ENCODE measurements at places on chromosomes 2 and 18.

GRCh38 chr2:232632229-232632903 is 1.0 kb upstream of the EFHD1 start:
- no peak for DNase-seq

GRCh38 chr2:169225233-169225750 is 137.0 kb downstream of the LRP2 start:
- DNase-seq = no peak

- DNase-seq = no peak
Observed at GRCh38 chr2:63992061-63992685, 27.1 kb downstream of the VPS54 start.

GRCh38 chr2:165593081-165593480 is 123.6 kb downstream of the CSRNP3 start:
- no peak for DNase-seq

- no peak for DNase-seq
Observed at GRCh38 chr18:2395427-2396161, 175.7 kb downstream of the METTL4 start.

GRCh38 chr2:173667415-173667814 is 297.8 kb downstream of the SP3 start:
- DNase-seq = no peak

GRCh38 chr2:179235463-179236108 is 29.0 kb downstream of the SESTD1 start:
- DNase-seq = no peak

DNA sequence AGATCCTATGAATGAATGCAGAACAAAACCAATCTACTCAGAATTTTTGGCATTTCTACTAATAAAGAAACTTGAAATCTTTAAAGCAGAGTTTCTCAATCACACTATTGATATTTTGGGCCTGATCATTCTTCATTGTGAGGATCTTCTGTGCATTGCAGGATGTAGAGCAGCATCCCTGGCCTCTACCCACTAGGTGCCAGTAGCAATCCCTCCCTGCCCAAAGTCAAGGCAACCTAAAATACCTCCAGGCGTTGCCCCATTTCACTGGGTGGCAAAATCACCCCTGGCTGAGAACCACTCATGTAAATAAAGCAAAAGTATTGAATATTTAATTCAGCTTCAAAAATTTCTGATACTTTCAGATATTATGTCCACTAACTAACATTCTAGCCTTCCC is 213.0 kb downstream of the SP3 start:
- DNase-seq = no peak

Data from stimulated activated CD8-positive, alpha-beta memory T cell treated with anti-CD3 and anti-CD28 coated beads, Interleukin-7, amount 100 ng/mL, for 1 hour (primary cell).